Inflammatory macrophage treated with lipopolysaccharide for 1 hour (primary cell): ENCODE measurements at places on chromosomes 16 and 17.

DNA sequence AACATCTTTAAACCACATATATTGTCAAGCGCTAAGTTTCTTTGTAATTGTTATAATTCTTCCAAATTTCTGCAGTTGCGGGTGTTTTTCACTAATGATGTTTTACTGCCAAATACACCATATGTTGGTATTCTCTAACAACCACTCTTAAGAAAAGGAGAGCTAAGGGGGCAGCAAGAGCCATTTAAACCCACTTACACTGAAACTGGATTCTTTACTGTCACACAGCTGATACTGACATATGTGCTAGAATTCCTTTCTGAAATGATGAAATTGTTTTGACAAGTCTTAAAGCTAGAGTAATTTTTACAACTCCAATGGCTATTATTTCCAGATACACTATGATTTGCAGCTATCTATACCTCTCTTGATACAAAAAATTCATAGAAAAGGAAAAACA is 483.1 kb downstream of the CDH11 start:
- DNase-seq: no peak

- DNase-seq: no peak
Observed at GRCh38 chr16:75640598-75640997, 6.9 kb downstream of the KARS1 start.

- peak; percentile 27 for DNase-seq
Observed at GRCh38 chr17:9021158-9021991, at the start of gene NTN1. Gene NTN1 (plus strand): TSS chr17:9021510. CDS start chr17:9022374, 864 bp downstream.

DNA sequence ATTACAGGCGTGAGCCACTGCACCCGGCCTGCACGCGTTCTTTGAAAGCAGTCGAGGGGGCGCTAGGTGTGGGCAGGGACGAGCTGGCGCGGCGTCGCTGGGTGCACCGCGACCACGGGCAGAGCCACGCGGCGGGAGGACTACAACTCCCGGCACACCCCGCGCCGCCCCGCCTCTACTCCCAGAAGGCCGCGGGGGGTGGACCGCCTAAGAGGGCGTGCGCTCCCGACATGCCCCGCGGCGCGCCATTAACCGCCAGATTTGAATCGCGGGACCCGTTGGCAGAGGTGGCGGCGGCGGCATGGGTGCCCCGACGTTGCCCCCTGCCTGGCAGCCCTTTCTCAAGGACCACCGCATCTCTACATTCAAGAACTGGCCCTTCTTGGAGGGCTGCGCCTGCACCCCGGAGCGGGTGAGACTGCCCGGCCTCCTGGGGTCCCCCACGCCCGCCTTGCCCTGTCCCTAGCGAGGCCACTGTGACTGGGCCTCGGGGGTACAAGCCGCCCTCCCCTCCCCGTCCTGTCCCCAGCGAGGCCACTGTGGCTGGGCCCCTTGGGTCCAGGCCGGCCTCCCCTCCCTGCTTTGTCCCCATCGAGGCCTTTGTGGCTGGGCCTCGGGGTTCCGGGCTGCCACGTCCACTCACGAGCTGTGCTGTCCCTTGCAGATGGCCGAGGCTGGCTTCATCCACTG is at the start of gene BIRC5:
TSS of gene BIRC5 (plus strand) at position 238 of the 690 bp plus-strand sequence. CDS start at position 302, 64 bp downstream.
- peak; percentile 77 for DNase-seq
